ENCODE measurements at places on chromosomes 4 and X.

DNA sequence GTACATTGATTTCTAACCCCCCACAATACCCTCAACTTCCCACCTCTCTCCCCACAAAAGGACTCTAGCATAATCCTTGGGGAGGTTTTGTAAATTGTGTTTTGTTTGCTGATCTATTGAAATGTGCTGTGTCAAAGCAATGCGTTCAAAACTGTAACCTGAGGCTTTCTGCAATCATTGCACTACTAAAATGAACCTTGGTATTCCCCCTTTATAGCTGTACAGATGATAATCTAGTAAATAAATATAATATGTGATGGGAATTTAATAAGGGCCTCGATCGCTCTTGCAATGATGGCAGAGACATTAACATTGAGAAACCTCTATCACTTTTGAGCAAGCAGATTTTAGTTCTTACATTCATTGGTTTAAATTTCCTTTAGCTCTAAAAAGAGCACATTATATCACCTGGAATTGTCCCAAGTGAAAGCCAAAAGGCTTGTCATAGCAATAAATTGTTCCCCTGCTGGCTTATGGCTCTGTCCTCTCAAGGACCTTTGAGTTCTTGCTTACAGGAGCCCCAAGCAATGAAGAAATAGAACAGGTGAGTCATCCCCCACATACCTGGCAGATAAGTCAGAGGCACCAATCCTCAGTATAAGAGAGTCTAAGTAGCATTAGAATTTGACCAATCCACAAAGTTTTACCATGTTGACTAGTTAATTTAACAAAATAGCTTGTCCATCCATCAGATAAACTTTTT, 18.4 kb upstream of the ACE2 start:
- no peak for DNase-seq

- DNase-seq: no peak
Measured at GRCh38 chrX:2552621-2553201, 51.9 kb upstream of the DHRSX start.

GRCh38 chrX:136262243-136262642, 11.0 kb upstream of the MAP7D3 start:
- DNase-seq: no peak

GRCh38 chrX:108071578-108071977, 19.8 kb downstream of the PSMD10 start:
- no peak for DNase-seq

DNA sequence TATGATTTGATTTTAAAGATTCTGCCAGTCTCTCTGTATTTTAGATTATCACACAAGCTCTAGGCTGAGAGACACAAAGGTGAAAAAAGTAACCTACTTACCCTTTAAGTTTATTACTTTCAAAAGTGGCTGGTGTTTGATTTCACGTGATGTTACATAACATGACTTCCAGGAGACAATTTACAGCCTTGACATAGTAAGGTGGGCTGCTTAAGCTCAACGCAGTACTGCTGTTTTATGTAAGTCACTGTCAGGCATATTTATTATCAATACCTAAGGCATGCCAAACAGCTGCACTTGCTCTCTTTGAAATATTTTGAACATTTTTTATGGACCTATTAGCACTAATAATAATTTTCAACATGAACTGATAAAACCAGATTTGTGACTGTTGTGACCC, 451.5 kb upstream of the FAM241A start:
- DNase-seq: no peak

- no peak for DNase-seq
Measured at GRCh38 chr4:85431156-85431555, 43.8 kb upstream of the ARHGAP24 start.

- no peak for DNase-seq
Measured at GRCh38 chr4:184782731-184783373, 42.9 kb downstream of the ACSL1 start.

DNA sequence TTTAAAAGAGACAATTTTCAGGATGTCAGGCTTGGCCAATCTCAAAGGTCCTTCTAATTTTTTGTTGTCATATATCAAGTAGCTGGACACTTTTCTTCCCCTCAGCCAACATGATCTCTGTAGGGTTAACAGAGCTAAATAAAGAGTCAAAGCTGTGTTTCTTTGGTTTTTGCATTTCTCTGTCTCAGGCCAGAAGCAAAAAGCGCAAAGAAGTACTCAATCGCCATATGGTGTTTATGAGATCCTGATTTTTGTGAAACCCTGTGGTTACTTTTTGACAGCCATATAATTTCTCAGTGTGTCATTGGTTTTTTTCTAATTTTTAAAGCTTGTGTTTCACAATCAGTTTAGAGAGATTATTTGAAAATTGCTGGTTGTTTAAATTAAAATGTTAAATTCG, 111.9 kb downstream of the MAPK10 start:
- no peak for DNase-seq

DNA sequence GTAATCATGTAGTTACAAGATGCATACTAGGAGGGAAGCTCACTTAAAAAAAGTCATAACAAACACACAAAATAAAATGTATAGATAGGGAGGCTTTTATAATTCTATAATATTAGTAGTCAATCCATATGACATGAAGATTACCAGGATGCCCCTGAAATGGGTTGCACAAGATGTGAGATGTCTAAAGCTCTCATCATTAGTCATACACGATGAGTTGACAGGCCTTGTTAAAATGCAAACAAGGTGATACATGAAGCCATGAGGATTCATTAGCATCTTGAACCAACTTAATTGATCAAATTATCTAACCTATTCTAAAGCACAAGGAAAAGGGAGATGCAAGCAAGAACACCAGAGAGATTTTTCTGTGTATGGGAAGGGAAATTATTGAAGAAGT, 470.2 kb downstream of the IQCM start:
- no peak for DNase-seq

DNA sequence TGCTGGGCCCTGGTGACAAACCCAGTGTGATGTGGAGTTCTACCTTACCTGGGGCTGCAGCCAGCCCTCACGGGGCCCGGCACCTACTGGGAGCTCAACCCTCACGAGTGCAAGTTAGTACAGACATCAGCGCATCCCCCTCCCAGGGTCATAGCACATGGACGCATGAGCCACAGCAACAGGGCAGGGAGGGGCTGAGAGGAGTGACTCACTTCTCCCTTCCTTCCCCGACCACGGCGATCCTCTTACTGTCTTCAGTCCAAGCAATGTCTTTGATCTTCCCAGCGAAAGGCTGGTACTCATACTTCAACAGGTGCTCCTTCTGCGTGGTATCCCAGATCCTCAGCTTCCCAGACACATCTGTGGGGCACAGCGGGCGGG, 17.8 kb downstream of the WDR1 start:
- no peak for DNase-seq

- DNase-seq: no peak
Measured at GRCh38 chr4:107065201-107065600, 29.1 kb upstream of the DKK2 start.

DNA sequence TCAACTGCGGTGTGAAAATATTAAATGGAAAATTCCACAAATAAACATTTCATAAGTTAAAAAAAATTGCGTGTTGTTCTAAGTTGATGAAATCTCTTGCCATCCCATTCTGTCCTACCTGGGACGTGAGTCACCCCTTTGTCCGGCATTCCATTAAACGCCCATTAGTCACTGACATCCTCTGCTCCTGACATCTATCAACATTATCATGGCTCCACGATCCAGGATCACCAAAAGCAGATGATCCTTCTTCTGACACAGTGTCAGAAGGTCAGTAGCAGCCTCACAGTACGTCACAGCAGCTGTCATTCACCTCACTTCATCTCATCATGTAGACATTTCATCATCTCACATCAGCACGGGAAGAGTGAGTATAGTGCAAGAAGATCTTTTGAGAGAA, 125.7 kb downstream of the ZNF827 start:
- DNase-seq: no peak

DNA sequence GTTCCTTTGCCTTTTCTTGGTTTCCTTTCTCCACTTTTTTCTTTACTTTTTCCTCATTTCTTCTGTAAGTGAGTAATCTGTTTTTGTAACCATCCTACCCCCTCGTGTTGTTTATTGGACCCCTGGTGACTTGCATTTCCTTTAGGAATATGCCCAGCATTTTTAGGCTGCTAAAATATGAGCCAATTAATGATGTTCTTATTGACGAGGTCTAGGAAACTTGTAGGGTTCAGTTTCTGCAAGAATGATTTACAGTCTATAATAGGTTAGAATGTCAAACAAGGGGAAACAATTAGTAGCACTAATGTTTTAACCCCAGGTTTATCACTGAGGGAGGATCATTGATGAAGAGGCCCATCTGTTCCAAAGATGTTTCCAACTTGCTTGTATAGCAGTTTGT, 79.0 kb downstream of the CPE start:
- DNase-seq: no peak

Measured in stimulated activated CD4-positive, alpha-beta T cell treated with anti-CD3 and anti-CD28 coated beads, Interleukin-4, amount 100 ng/mL, for 24 hours (primary cell).